ENCODE measurements at places on chromosomes 5 and 9.

- DNase-seq, result peak; percentile 88
Observed at GRCh38 chr5:173547579-173547978, 68.9 kb downstream of the BOD1 start.

- no peak for DNase-seq
Observed at GRCh38 chr5:101084353-101084752, 181.3 kb upstream of the ST8SIA4 start.

- DNase-seq, result peak; percentile 94
Observed at GRCh38 chr5:56346741-56347535, 113.8 kb upstream of the ANKRD55 start.

DNA sequence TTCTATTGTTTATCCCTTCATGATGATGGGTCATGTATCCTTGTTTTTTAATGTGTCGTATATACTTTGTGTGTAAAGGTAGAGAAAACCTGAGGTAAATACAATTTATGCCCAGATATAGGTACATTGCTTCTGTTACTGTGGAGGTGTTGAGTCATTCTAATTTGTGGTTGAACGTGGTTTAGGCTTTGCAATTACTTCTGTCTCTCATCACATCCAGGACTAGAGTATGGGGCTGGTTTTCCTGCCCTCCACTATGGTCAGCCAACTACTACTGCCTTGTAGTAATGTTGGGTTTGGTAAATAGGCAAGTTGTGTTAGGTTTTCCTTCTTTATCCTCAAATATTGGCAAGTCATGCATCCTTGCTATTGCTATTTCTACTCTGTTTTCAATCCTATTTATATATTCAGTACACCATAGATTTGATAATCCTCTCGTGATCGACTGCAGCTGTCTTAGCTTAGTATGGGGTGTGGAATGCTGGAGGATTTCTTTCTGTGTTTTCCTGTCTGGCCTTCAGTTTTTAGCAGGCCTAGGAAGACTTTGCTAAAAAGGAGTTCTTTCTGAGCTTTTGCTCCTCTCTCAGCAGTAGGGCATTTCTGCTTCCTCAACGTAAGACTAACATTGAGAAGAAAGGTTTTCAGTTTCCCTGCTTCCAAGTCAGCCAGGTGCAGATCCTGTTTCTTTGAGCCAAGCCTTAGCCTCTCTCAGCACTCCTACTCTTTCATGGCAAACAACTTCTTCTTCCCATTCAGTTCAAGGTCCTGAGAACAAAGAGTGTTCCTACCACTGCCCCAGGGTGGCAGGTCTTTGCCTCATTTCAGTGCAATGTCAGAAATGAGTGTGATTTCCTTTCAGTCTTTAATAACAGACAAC, 844.4 kb upstream of the CDH18 start:
- no peak for DNase-seq

DNA sequence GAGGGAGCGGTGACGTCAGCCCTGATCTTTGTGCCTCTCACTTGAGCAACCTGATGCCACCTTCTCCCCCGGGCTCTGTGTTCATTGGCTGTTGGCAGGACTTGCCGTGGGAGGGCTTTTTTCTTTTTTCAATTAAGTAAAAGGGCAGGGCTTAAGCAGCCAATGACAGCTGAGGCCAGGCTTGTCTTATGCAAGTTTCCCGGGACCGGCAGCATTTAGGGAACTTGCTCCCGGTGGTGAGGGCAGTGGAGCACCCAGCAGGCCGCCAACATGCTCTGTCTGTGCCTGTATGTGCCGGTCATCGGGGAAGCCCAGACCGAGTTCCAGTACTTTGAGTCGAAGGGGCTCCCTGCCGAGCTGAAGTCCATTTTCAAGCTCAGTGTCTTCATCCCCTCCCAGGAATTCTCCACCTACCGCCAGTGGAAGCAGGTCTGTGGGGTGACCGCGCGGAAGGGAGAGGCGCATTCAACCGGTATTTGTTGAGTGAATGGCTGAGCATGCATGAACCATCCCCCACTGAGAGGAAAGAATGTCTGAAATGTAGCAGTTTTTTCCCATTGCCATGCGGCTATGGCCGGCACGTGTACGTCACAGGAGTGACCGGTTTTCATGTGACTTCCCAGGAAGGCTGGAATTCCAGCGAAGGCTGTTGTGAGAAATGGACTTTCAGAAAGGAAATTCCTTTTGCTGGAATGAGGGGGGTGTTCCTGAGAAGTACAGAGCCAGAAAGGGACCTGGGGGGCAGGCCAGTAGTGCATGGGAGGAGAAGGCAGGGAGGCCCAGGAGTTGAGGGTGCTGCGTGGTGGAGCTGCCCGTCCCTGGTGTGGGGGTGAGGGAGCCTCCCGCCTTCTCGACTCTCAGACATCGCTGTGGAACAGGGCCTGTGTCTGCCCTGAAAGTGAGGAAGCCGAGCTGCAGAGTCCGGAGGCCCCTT, 29.0 kb downstream of the PTGES2 start:
- peak; percentile 93 for DNase-seq

GRCh38 chr9:116656977-116657376, 30.1 kb upstream of the TRIM32 start:
- DNase-seq, result no peak
